ENCODE measurements at places on chromosomes 4 and X.

- DNase-seq = no peak
These were observed 1.9 kb downstream of the NEIL3 start for GRCh38 chr4:177311589-177311988.

- DNase-seq = no peak
These were observed 14.9 kb upstream of the EXOSC9 start for GRCh38 chr4:121786221-121786620.

GRCh38 chr4:105417624-105418023 is 56.2 kb downstream of the PPA2 start:
- DNase-seq = no peak

DNA sequence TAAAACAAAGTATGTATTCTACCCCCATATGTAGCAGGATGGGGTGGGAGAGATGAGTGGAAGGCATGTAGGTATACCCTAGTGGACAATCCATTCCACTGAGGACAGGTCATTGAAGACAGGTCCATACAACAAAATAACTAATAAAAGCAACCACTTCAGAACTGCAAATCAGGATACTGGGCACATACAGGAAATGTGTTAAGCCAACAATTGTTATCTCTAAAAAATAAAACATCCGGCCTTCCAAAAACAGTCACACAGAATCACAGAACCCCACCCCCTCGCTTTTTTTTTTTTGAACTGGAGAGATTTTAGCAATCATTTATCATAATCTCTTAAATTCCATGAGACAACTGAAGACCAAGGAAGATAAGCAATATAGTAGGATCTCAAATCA is 112.9 kb downstream of the FRYL start:
- no peak for DNase-seq

All from CD4-positive, alpha-beta T cell treated with Interleukin-4 for 4 hours (primary cell).